ENCODE measurements at places on chromosomes 6 and 20.

DNA sequence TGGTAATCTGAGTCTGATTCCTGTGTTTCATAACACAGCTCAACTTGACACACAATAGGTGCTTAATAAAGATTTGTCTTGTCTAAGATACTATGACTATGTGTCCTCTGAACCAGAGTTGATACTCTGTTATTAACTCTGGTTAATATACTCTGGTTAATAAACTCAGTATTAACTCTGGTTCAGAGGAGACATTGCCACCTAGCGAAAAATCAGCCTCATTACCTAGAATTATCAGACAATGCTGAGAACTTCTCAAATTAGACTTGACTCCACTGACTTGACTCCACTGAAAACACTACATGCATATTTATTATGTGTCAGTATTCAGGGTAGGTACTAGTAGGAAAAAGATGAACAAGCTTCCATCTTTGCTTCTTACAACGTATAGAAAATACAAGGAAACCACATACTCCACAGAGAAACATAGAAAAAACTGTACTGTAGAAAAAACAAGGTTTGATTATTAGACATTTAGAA lies 73.9 kb downstream of the AHI1 start:
- peak; percentile 46 for DNase-seq

DNA sequence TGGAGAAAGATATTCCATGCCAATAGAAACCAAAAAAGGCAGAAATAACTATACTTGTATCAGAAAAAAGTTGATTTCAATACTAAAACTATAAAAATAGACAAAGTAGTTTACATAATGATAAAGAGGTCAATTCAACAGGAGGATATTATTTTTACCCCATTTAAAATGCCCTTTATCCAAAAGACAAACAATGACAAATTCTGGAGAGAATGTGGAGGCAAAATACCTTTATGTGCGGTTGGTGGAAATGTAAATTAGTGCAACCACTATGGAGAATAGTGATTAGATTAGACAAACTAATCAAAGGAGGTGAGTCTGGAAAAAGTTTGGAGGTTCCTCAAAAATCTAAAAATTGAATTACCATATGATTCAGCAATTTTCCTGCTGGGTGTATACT lies 1262.3 kb downstream of the GRIK2 start:
- no peak for DNase-seq

- no peak for DNase-seq
Observed at GRCh38 chr6:168082860-168083513, 4.0 kb upstream of the FRMD1 start.

DNA sequence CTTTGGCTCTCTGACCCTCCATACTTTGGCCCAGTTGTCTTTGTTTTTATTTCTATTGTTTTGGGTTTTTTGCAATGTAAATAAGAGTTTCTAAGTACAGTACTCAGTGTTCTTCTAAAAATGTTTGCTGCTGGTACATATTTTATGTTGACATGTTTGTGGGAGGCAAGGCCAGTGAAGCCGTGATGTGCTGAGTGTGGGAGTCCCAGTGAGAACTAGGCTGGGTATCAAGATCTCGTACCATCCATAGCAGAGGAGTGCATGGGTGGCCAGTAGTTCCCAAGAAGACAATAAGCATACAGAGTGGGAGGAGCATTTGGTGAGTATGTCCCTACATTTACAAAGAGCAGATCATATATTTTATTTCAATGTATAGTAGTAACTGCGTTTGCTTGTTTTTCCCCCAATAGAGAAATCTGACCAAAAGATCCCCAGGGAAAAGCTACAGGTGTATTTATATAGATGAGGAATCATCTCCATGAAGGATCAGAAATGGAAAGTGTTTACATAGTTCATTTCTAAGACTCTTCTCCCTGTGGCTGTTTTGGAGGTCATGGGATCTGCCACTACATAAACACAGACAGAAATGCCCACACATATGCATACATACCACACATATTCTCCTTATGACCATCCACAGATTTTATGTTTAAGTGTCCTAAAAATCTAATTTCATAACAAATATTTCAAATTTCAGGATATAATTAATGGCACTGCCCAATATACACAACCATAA lies 285.9 kb downstream of the ALDH8A1 start:
- no peak for DNase-seq

DNA sequence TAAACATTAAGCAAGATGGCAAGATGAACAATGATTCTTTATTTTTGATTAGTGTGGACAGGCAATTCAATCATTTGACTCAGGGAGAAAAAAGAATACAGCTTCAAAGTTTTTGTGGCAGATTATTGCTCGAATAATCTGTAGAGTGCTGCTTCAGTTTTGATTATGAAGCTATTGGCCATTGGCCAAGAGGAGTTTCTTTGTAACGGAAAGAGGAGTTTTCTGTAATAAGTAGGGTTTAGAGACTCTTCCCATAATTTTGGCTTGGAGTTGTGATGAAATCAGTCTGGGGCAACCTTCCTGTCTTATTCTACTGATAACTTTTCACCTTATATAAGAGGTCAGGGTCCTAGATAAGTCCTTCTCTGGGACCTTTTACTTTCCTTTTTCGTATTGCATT lies 256.7 kb upstream of the RAB32 start:
- no peak for DNase-seq

- DNase-seq, result no peak
Observed at GRCh38 chr6:1435806-1436205, 46.4 kb downstream of the FOXF2 start.

GRCh38 chr6:13541496-13541895 lies 32.9 kb upstream of the SIRT5 start:
- DNase-seq, result no peak

DNA sequence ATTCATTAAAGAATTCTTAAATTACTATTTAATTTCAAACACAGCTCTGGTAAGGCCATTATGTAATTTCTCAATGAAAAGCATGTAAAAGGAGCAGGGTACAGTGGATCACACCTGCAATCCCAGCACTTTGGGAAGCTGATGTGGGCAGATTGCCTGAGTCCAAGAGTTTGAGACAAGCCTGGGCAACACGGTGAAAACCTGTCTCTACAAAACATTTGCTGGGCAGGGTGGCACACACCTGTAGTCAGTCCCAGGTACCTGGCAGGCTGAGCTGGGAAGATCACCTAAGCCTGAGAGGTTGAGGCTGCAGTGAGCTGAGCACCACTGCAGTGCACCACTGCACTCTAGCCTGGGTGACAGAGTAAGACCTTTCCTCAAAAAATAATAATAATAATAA lies 37.4 kb downstream of the MDN1 start:
- no peak for DNase-seq

DNA sequence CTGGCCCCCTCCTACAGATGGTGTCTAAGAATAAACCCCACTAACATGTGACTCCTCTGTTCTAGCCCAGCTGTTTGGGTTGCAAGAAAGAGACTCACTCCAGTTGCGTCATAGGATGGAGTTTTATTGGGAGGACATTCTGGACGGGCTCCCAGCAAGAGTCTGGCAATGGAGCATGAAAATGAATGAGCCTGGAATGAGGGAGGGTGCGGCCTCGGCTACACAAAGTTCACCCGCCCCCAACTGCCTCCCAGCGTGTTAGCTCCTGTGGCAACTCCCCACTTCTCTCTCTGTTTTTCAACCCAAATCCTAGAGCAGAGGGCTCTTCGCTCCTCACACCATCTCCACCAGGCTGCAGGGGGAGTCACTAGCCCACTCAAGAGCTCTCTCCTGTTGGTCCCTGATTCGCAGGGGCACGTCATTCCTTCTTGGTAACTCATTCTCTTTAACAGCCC lies 5.1 kb upstream of the ADAM33 start:
- DNase-seq, result no peak

- DNase-seq, result peak; percentile 65
Observed at GRCh38 chr6:159691133-159691962, 1.7 kb downstream of the SOD2 start.

- peak; percentile 31 for DNase-seq
Observed at GRCh38 chr20:62159839-62160238, 16.3 kb downstream of the SS18L1 start.

GRCh38 chr6:149128489-149129145 lies 188.9 kb upstream of the TAB2 start:
- DNase-seq, result peak; percentile 73

DNA sequence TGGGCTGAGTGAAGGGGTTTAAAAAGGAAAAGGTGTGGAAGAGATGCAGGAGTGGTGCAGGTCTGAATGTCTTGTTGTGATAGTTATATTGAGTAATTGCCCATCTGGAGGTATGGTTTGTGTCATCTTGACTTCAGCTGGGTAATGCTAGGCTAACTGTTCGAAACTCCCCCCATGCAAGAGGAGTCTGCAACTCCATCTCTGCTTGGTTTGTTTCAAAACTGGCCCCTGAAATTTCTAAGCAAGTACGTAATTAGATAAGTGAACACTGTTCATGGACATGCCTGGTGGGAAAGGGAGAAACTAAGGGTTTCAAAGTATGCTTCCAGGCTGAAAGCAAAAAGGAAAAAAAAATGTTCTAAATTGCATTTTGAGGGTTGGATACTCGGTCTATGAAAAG lies 17.1 kb downstream of the TTK start:
- DNase-seq, result no peak

- no peak for DNase-seq
Observed at GRCh38 chr6:168035661-168036545, 38.4 kb downstream of the KIF25 start.

DNA sequence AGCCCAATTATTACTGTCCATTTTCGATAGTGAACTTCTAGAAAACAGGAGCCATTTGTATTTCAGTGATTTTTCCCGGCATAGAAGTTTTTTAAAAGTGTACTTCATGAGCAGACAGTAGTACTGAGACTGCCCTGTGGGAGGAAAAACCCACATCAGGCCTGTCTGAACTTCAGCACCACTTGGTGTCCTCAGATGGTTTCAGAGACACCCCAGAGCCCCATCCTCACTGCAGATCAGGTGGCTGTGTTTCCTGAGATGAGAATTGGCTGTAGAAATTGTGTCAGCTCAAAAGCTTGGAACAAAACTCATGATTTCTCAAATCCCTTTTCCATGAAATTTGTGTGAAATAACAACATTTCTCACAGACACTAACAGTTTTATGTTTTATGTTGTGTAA lies 110.0 kb upstream of the RIN2 start:
- DNase-seq, result no peak

GRCh38 chr20:5734602-5735001 lies 15.6 kb upstream of the SHLD1 start:
- no peak for DNase-seq

DNA sequence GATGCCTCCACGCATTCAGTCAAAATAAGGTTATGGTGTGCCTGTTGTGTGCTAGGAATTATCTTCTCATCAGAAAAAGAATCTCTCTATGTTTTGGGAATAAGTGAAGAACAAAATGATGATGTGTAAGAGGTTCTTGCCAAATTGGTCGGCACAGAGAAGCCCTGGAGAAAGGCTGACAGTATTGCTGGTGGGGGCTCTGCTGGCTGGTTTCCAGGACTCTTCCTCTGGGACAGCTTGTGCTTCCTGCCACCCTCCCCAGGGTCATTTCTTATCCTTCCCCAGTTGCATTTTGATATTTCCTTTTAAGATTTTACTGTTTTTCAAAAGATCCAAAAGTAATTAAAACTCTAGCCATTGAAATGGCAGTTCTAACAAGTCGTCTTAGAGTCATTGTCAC lies 22.1 kb downstream of the CST4 start:
- no peak for DNase-seq

DNA sequence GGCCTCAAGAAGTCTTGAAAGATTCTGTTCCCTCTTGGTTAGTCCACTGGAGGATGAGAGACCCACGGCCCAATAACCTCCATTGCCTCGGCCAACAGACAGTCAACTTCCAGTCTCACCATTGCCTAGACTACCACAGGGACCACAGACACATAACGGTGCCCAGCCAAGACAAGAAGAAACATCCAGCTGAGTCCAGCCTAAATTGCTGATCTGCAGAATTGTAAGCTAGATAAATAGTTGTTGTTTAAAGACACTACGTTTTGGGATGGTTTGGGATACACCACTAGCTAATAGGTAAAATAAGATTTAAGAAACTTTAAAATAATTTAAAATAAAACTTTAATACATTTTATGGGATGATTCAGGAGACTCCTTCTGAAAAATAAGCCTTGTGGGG lies 324.7 kb upstream of the JAG1 start:
- DNase-seq, result no peak

- DNase-seq, result no peak
Observed at GRCh38 chr20:44448753-44449546, 26.7 kb upstream of the TTPAL start.

DNA sequence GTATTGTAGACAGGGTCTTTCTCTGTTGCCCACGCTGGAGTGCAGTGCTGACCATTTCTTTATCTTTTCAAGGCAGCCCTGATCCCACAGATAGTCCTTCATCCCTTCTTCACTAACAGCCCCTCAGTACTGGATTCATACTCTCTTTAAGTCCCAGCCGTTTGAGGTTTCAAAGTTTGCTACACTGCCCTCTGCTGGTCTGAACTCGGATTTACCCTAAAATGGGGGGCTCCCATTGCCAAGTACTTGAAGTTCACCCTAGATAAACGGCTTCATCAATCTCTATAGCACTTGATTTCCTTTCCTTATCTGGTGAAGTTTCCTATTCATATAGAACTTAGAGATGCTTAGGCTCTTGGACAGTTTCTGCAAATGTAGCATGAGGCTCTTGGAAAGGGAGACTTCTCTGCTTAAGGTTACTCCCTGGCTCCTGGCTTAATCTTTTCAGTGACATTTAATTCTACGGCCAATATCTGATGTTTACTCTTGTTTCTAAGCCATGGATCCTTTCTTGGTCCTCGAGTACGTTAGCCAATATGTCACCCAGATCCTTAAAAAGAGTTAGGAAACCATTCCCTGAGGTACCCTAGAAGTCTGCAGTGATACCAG lies 21.4 kb upstream of the PREP start:
- DNase-seq, result peak; percentile 72

- DNase-seq, result no peak
Observed at GRCh38 chr20:18436847-18437246, 30.0 kb downstream of the DZANK1 start.

GRCh38 chr6:167565388-167565787 lies 240.5 kb downstream of the TTLL2 start:
- no peak for DNase-seq

DNA sequence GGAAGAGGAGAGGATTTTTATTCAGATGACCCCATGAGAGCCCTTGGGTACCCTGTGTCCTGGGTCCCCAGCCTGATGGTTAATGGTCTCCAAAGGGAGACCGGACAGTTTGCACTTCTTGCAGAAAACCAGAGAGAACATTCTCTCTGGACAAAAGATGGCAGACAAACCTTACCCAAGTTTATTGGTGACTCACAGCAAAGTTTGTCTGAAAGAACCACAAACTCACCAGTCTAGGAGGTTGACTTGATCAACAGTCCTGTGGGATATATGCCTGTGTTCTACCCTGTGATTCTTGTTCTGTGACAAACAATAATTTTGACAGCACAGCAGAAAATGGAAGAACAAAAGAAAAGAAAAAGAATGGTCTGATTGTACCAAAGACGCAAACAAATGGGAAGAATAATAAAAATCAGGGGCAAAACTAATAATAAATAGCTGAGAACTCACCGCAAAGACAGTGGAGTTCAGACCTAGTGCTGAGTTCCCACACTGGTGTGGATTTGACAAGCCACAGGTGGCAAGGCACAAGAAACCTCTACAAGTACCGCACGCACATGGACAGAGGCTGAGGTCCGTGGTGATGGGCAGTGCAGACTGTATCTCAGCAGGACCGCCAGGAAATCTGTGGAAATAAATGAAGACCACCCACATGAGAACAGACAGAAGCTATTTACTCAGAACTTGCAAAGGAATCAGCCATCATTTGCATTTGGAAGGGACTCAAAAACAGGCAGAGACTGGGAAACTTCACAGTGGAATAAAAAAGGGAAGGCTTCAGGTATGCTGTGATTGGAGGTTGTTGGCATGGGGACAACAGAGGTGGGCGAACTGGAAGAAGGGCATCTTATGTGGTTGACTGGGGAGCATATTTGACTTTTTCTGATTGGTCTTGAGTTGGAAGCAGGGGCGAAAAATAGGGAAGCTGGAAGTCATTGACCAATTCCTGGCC lies 246.3 kb upstream of the RNF24 start:
- DNase-seq, result no peak

GRCh38 chr6:160766989-160767646 lies 65.1 kb downstream of the PLG start:
- DNase-seq, result peak; percentile 43

Data from CD4-positive, alpha-beta T cell treated with Interleukin-15 for 4 hours (primary cell).